ENCODE measurements at places on chromosomes 1 and 21.
A peak's percentile ranks its signal among the peaks of the same experiment; 100 is the strongest.

DNA sequence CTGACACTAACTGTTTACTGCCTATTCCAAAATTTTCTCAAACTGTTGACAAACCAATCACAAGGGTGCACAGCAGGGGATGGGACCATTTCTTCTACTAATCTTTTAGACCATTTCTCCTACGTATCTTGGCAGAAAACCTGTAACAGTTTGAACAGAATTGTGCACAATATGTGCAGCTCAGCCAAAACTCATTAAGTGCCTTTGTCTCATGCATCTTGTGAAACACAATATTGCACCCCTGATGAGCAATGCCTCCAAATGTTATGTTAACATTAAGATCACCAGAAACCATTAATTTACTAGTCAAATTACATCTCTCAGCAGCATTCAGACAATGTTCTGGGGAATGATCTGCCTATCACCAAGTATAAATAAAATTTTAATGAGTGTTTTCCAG, 247.5 kb downstream of the NRIP1 start:
- DNase-seq, result no peak

GRCh38 chr1:201591981-201592380, 53.1 kb downstream of the NAV1 start:
- DNase-seq, result no peak

- DNase-seq, result no peak
Observed at GRCh38 chr1:65630855-65631254, 161.8 kb upstream of the PDE4B start.

DNA sequence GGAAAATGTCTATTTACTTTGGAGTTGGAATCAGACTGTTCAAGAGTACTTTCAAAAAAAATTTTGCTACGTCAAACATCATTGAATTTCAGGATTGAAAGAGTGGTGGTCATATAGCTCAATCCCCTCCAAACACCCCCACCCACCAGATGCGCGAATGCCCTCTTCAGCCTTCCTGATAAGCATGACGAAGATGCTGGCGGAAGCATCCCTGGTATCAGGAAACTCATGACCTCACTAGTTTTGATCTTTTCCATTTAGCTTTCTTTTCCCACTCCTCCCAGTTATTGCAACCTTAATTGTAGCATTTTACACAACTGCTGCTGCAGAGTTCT, 104.4 kb downstream of the LEPR start:
- no peak for DNase-seq

GRCh38 chr1:84571150-84571535, 3.1 kb downstream of the CTBS start:
- no peak for DNase-seq

GRCh38 chr1:206923009-206923960, 1.5 kb upstream of the FCMR start:
- peak; percentile 82 for DNase-seq
